Hair follicle dermal papilla cell (primary cell): ENCODE measurements at places on chromosomes 2 and 18. TPM values are rescaled to one million over a fixed set of nuclear protein-coding genes. Genes with fewer than 3 reads are reported as not detected.

PROM2 gene
- total RNA-seq = 0.36 and 0.97 TPM in 2 replicates

SLC9A4 gene
- under 0.01 TPM in 1 of 2 replicates, not detected in the other for total RNA-seq

POTEJ gene
- not detected in 2 replicates for total RNA-seq

VWA3B gene
- not detected in 2 replicates for total RNA-seq

SGPP2 gene
- total RNA-seq = 0.12 and 0.32 TPM in 2 replicates

TUBB6 gene
- 637 and 687 TPM in 2 replicates for total RNA-seq

TFCP2L1 gene
- 0.12 and 0.32 TPM in 2 replicates for total RNA-seq

DCDC2C gene
- not detected in 2 replicates for total RNA-seq

TNFRSF11A gene
- total RNA-seq = 0.12 and 0.16 TPM in 2 replicates

ALKAL2 gene
- not detected in 2 replicates for total RNA-seq

SEPTIN2 gene
- total RNA-seq = 448 and 479 TPM in 2 replicates

SLC5A7 gene
- total RNA-seq = not detected in 2 replicates

C2orf69 gene
- total RNA-seq = 13.8 and 14.3 TPM in 2 replicates

ANKRD36B gene
- total RNA-seq = 26.6 and 38.8 TPM in 2 replicates

ANKRD30B gene
- 0.24 TPM in 1 of 2 replicates, not detected in the other for total RNA-seq

ANKRD30BL gene
- not detected in 2 replicates for total RNA-seq

ARL4C gene
- 105 and 124 TPM in 2 replicates for total RNA-seq

SLC35F6 gene
- 73.3 and 74.2 TPM in 2 replicates for total RNA-seq

DPY30 gene
- total RNA-seq = 28.6 and 39.7 TPM in 2 replicates

NT5C1B gene
- total RNA-seq = not detected in 2 replicates

CPS1 gene
- 21.4 and 25.3 TPM in 2 replicates for total RNA-seq

ERFE gene
- total RNA-seq = 2.9 and 3.2 TPM in 2 replicates

PKDCC gene
- 4.0 and 6.7 TPM in 2 replicates for total RNA-seq

ZNF804A gene
- 0.12 and 0.65 TPM in 2 replicates for total RNA-seq

SERPINB4 gene
- total RNA-seq = not detected in 2 replicates

RFTN2 gene
- 10.4 and 17.5 TPM in 2 replicates for total RNA-seq

UCN gene
- total RNA-seq = 0.81 and 0.85 TPM in 2 replicates

IL1B gene
- total RNA-seq = 0.36 and 0.97 TPM in 2 replicates

PJVK gene
- 1.7 and 1.8 TPM in 2 replicates for total RNA-seq

ECEL1 gene
- not detected in 2 replicates for total RNA-seq

IL1RN gene
- total RNA-seq = 0.16 and 0.61 TPM in 2 replicates

XIRP2 gene
- under 0.01 TPM in 1 of 2 replicates, not detected in the other for total RNA-seq

SLC14A1 gene
- 2.4 and 3.9 TPM in 2 replicates for total RNA-seq

AGXT gene
- total RNA-seq = not detected in 2 replicates

DSG1 gene
- total RNA-seq = not detected in 2 replicates

MALL gene
- 2.1 and 3.4 TPM in 2 replicates for total RNA-seq

DOK6 gene
- total RNA-seq = 5.2 and 8.0 TPM in 2 replicates

FZD7 gene
- 21.3 and 22.6 TPM in 2 replicates for total RNA-seq

EMILIN1 gene
- 147 and 151 TPM in 2 replicates for total RNA-seq

DLX1 gene
- total RNA-seq = 0.49 and 2.9 TPM in 2 replicates

TUBB8B gene
- not detected in 2 replicates for total RNA-seq

C2orf15 gene
- not detected in 2 replicates for total RNA-seq

ERBB4 gene
- under 0.01 and 0.24 TPM in 2 replicates for total RNA-seq

LYPD6 gene
- total RNA-seq = 9.0 and 9.4 TPM in 2 replicates

TCF23 gene
- total RNA-seq = not detected in 2 replicates
